NCI-H774 (cell line): ENCODE measurements at places on chromosomes 2 and 18.
A peak's percentile ranks its signal among the peaks of the same experiment; 100 is the strongest.

DNA sequence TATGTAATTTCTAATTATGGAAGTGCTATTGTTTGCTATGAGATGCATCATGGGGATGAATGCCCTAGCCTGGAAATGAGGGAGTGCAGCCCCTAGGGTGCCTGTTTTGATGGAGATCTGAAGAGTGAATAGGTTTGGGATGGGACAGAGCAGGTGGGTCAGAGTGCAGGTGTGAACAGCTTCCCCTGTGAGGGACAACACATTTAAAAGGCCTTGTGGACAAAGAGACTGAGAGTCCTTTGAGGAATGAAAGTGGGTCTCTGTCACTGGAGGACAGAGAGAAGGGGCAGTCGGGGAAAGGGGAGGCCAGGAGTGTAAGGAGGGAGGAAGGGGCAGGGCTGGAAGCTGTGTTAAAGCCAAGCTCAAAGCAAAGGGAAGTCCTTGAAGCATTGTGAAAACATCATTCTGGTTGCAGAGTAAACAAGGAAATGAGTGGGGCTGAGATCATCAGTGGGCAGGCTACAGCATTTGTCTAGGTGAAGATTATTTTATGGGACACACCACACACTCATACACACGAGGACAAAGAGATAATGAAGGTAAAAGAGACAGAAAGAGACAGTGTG, 877.6 kb downstream of the SLC4A3 start:
- DNase-seq = peak; percentile 76

DNA sequence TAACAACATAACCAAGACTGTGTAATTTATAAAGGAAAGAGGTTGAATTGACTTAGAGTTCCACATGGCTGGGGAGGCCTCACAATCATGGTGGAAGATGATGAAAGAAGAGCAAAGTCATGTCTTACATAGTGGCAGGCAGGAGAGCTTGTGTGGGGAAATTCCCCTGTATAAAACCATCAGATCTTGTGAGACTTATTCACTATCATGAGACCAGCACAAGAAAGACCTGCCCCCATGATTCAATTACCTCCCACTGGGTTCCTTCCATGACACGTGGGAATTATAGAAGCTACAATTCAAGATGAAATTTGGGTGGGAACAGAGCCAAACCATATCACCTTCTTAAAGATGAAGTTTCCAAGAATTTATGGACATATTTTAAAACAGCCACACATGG, 2.5 kb upstream of the IL36RN start:
- DNase-seq = no peak

GRCh38 chr2:130347220-130347925, 4.7 kb downstream of the IMP4 start:
- DNase-seq = no peak

DNA sequence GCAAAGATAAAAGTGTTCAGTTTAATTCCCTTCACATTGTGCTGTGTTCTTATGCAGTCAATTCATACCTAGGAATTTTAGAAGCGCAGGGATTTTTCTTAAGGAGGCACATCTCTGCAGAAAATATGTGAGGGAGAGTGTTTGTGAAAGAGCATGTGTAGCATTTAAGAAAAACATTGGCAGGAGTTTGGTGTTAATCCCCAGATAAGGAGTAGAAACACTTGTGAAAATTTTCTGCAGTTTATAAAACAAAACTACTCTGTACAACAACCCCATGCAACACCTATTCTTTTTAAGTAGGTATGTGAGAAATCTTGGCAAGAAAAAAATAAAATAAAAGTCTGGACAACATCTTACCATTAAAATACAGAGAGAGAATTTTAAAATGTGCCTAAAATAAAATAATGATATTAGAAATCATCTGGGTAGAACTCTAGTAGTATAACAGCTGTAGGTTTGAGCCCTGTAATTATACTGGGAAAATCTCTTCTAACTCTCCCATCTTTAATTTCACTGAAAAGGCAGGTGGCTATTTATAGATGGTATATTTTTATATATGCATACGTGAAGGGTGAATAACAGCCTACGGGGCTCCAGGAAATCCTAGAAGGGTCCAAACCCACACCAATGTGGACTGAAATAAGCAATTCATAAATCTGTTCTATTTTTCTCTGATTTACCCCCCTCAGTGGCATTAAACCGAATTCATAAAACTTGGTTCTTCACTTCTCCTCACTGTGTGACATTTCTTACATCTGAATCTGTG, 6.6 kb downstream of the FZD7 start:
- DNase-seq = no peak

DNA sequence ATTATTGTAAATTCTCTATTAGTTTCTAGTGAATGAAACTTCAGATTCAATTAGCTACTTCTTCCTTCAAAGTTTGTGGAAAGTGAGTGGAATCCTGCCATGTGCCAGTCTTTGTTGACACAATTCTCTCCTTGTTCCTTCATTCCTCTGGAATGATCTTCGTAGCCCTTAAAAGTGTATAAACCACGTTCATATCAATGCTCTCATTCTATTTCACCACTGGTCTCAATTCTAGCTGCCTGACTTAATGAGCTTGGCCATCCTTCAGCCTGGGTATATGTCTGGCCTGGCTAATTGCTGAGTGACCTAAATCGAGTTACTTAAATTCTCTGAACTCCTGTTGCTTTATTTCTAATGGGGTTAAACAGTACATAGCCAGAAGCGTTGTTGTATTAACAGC, 43.5 kb downstream of the INSIG2 start:
- DNase-seq = no peak

DNA sequence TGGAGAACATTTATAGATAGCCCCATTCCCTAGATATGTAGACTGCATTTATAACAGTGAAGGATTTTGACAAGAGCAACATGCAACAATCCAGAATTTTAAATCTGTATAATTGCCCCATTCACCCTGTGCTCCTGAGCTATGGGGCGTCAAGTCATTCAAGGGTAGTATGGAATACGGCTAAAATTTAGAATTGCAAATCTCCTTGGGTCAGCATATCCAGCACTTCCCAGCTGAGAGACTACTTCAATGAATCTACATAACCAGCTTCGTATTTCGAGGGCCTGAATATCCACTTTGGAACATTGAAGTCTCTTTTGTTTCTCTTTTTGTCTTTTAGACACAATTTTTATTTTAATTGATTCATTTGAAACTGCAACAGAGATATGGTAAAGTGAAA, 28.4 kb upstream of the ACVR1C start:
- DNase-seq = no peak

DNA sequence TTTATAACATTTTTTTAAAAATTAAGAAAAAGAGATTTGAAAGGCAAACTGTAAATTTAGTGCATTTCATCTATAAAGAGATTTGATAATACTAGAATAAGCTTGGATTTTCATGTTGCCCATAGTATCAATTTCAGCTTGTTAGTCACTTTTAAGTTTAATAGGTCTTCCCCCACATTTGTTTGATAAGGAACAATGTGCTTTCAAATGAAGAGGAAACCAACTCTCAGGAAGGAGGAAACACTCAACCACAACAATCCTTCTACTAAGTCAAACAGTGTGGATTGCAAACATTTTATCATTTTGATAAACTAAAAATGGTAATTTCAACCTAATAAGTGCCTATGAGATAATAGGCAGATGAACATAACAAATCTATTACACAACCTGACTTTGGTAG, 397.1 kb upstream of the CDH20 start:
- no peak for DNase-seq

DNA sequence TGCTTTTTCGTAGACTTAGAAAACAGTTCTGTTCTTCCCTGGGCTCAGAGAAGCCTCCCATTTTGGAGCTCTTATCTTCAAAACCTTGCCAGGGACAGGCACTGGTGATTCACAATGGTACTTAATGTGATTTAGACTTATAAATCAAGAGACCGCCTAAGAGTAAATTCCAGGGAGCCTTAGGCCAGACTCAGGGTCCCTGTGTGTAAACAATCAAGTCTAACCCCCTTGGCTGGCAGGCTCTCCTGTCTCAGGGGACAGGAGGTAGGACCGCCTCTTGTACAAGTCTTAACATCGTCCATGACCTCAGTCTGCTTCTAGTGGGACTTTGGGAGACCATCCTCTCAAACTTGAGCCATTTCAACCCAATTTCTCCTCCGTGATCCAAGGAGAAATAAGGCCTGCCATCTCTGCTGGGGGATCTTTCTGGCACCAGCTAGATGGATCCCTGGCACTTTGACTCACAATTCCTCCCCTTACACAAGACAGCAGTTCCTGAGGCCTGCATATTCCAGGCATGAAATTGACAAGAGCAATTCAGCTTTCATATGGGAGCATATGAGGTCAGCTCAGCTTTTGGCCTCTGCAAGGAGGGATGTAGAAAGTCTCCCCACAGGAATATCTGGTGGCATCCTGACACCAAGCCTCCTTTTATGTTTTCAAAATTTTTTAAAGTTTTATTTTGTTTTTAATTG, 487.0 kb downstream of the TNS1 start:
- DNase-seq = no peak

GRCh38 chr2:20660506-20661420, 6.2 kb upstream of the GDF7 start:
- DNase-seq = no peak

DNA sequence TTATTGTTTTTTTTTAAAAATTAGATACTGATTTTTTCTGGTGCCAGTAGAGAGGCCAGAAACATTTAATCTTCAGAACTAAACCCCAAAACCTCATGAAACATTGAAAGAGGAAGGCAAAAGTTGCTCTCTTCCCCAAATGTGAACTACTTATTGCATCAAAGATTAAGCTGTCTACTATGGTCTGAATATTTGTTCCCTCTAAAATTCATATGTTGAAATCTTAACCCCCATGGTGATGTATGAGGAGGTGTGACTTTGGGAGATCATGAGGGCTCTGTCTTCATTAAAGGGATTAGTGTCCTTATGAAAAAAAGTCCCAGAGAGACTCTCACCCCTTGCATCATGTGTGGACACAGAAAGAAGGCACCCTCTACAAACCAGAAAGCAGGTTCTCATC, 28.2 kb upstream of the SLC8A1 start:
- no peak for DNase-seq

GRCh38 chr2:196927376-196928225, 1.1 kb upstream of the PGAP1 start:
- DNase-seq = no peak

GRCh38 chr2:146451972-146452371, 1392.9 kb upstream of the ACVR2A start:
- no peak for DNase-seq

DNA sequence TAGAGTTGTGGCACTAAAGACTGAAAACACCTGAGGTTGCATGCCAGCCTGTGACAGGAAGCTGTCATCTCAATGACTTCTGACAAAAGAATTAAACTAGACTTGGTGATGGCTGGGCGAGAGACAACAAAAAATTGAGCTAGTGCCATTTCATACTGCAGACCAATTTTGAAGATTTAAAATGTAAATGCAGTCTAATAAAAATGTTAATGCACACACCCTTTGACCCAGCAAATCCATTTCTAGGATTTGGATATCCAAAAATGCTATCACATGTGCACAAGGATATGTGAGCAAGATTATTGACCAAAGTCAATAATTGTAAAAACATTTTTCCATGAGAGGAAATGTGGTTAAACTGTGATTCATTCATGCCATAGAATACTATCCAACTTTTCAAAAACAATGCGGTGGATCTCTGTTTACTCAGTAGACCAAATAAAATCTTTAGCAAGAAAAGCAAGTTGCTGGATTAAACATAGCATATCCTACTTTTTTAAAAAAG, 5.6 kb downstream of the FBXO36 start:
- no peak for DNase-seq

GRCh38 chr2:60979231-60979630, 38.3 kb upstream of the PEX13 start:
- DNase-seq = no peak

GRCh38 chr18:36340246-36340645, 42.7 kb downstream of the FHOD3 start:
- peak; percentile 6 for DNase-seq

DNA sequence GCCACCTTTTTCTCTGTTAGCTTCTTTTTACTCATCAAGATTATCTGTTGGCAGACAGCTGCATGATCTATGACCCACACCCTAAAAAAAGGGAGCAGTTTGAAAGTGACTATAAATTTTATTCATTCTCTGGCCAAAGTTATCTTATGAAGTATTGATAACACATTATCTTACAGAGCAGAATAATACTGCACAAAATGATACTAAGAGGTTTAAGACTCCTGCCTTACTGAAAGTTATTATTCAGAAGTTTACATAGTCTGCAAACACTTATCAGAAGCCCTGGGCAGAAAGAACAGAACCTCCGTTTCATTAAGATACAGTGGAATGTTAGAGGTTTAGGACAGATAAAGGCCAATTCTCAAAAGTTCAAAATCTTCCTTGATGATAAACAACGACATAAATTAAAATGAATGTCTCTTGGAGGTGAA, 78.2 kb downstream of the ZEB2 start:
- DNase-seq = no peak

DNA sequence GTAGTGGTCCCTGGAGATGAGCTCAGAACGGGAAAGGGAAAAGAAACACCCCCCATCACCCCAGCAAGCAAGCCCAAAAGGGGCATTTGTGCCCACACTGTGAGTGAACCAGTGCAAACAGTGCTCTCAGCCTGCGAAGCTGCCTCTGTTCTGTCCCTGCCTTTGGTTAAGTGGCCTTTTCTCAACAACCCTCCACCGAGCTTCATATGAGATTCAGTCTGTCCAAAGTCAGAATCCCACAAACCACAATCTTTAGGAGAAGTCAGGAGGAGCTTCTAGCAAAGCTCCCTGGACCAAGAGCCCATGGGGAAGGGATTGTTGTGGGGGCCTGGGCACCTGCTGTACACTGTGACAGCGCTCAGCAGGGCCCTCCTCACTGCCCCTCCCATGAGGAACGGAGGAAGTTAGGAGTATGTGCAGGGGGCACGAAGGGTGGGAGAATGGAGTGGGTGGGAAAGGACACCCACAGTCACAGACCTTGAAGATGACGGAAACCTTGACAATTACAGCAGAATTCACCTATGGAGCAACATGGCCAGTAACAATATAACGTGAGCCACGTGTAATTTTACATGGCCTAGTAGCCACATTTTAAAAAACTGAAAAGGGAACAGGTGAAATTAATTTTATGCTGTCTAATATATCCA, 119.5 kb downstream of the SMAD7 start:
- DNase-seq = no peak

GRCh38 chr18:5419601-5420000, 124.1 kb upstream of the ZBTB14 start:
- no peak for DNase-seq

DNA sequence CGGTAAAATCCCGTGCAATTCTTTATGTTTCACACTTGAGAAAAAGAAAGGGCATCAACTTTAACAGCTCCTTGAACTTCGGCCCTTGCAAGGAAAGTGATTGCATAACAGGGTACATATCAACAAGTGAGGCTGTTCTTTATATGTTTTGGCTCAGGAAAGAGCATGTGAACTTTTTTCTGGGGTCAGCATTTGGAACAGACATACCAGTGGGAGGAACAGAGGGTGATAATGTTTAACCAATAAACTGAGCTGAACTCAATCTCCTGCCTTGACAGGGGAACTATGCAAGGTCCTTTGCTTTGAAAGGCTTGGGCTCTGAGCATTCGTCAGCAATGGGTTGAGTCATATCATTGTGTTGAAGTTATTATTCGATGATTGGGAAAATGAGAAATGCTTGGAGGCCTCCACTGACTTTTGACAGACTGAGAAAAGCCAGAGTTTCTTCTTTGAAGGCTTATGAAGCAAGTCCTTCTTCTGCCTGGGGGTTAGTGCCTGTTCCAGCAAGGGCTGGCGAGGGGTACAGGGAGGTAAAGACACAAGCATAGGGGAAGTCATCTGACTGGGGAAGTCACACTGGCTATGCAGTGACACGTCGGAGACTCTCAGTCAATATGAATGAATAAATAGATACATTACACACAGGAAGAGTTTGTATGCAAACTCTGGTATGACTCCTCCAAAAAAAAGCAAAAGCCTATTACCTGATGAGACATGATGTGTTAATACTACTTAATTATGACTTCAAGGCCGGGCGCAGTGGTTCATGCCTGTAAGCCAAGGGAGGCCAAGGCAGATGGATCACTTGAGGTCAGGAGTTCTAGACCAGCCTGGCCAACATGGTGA, 57.2 kb downstream of the CYB5A start:
- no peak for DNase-seq
